ENCODE measurements at places on chromosomes 12 and 14.

GRCh38 chr14:63045612-63046320 is 508 bp upstream of the KCNH5 start:
- no peak for DNase-seq

DNA sequence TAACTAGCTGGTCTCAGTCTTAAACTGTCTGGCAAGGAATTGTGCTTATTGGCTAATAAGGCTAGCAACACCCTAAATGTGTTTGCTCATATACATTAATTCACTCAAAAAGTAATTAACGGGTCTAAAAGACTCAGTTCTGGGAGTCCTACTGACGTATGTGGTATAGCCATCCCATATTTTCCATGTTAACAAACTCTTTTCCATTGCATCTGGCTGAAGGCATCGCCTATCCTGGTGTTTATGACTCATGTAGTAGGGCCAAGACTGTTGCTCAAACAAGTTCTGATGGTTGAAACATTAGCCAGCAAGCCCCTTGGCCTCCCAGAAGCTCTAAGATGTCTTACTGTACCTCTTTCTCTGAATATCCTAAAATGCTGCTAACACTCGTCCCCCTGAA is 98.5 kb downstream of the PHLDA1 start:
- DNase-seq: no peak

DNA sequence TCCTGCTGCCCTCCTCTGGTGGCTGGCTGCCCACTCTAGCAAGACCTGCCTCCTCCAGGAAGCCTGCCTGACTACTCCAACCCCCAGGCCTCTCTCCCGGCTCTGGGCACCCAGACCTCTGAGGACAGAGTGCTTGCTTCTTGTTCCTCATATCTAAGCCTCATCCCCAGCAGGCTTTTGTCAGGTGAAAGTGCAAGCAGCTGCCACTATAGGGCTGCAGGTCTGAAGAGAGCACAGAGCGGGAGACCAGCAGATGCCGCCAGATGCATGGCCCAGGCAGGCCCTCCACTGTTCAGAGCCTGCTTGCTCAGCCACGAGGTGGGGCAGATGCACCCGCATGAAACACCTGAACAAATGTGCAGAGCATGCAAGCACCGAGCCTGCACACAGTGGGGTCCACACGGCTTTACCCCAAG is 73.0 kb downstream of the SERPINA3 start:
- no peak for DNase-seq

DNA sequence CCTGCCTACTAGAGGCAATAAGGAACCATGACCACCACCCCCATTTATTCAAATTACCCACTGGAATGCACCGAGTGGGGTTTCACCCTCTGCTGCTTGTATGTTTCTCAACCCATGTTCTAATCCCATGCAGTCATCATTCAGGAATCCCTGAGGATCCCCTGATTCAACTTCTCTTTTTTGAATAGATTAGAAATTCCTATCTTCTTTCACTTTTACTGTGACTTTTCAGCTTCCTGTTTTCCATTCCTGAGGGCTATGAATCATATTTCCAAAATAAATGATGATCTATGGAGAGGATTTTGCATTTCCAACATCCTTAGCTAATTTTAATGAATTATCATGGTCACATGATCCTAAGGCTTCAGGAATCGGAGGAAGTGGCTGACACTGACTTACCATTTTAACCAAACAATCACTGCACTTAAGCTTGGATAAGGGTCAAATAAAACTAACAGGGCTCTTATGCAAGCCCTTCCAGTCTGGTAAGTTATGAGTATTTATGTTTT is 19.4 kb upstream of the P2RX4 start:
- peak; percentile 64 for DNase-seq

DNA sequence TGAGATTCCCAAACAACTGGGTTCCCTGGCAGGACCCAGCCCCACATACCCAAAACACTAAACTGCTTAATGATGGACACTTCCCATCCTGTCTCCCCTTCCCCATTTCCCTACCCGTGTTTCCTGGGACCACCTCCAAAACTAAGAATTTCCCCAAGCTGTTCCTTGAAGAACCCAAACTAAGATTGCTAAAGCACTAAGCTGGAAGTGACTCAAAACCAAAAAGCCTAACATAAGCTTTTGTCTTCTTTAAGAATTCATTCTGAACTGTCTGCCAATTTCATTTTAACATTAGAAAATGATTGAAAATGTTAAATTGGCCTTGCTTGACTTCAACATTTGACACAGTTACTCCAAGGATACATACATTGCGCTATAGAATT is 29.5 kb upstream of the STAB2 start:
- no peak for DNase-seq

DNA sequence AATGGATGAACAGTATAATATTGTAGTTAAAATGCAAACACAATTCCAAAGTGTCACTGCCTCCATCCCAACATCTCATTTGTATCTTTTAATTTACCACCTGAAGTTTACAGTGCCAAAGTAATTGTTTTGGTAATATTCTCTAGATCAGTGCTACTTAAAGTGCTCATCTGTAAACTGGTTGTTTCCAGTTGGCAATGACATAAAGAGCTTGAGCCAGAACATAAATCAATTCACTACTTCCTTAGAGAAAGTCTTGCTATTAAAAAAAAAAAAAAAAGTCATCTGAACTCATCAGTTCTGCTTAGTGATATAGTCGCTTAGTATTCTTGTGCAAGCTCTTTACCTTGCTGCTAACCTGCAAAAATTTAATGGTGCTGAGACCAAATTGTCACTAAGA is 16.4 kb downstream of the PLCZ1 start:
- DNase-seq: no peak

- no peak for DNase-seq
These were observed 114.1 kb downstream of the GXYLT1 start for GRCh38 chr12:42030588-42030987.

DNA sequence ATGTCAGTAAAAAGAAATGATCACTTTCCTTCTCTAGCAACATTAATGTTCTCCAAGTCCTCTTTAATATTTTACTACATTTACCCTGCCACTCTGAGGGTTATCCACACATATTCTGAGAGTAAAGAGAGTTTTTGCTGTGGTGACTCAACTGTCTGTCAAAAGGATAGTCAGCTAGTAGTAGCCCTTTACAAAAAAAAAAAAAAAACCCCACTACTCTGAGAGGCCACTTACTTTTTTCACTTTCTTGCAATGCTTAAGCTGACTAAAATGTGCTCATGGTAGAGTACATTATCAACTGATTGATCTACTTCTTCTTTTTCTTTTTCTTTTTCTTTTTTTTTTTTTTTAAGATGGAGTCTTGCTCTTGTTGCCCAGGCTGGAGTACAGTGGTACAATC is 27.6 kb upstream of the PPM1A start:
- no peak for DNase-seq

- no peak for DNase-seq
These were observed 170.9 kb downstream of the SEC23A start for GRCh38 chr14:38931969-38932652.

All from SW 1271 (cell line).